ENCODE measurements at places on chromosomes 11 and 22. TPM values are rescaled to one million over a fixed set of nuclear protein-coding genes. Genes with fewer than 3 reads are reported as not detected.

SCUBE1 gene
- total RNA-seq, result 0.39 TPM

KCNK7 gene
- 1.9 TPM for total RNA-seq

TRIOBP gene
- 45.8 TPM for total RNA-seq

AGBL2 gene
- 5.2 TPM for total RNA-seq

ZBTB16 gene
- 4.8 TPM for total RNA-seq

KRTAP5-8 gene
- not detected for total RNA-seq

LPXN gene
- total RNA-seq, result 138 TPM

KCNE3 gene
- total RNA-seq, result not detected

RASL10A gene
- total RNA-seq, result 0.76 TPM

OR56A1 gene
- total RNA-seq, result not detected

CDC42EP1 gene
- total RNA-seq, result 1.9 TPM

PLEKHB1 gene
- total RNA-seq, result 4.7 TPM
